Fibroblast of villous mesenchyme (primary cell): ENCODE measurements at places on chromosomes 12 and 14. TPM values are rescaled to one million over a fixed set of nuclear protein-coding genes. Genes with fewer than 3 reads are reported as not detected.

Gene CYP27B1
- total RNA-seq = 0.97 and 3.0 TPM in 2 replicates

Gene TAS2R7
- 0.32 TPM in 1 of 2 replicates, not detected in the other for total RNA-seq

Gene LPAR5
- total RNA-seq = not detected in 2 replicates

Gene ADGRD1
- total RNA-seq = under 0.01 TPM in 2 replicates

Gene SCNN1A
- under 0.01 and 0.32 TPM in 2 replicates for total RNA-seq

Gene OTX2
- not detected in 2 replicates for total RNA-seq

Gene CCDC196
- total RNA-seq = not detected in 2 replicates

Gene TPPP2
- total RNA-seq = not detected in 2 replicates

Gene RIPK3
- 0.32 and 3.9 TPM in 2 replicates for total RNA-seq

Gene ESPL1
- total RNA-seq = 4.8 and 6.5 TPM in 2 replicates

Gene RNF212B
- not detected in 2 replicates for total RNA-seq

Gene PKP2
- 2.3 and 9.5 TPM in 2 replicates for total RNA-seq

Gene NPFF
- total RNA-seq = not detected in 2 replicates

Gene RGS6
- not detected in 2 replicates for total RNA-seq

Gene PSME2
- 141 and 151 TPM in 2 replicates for total RNA-seq

Gene OR4E2
- total RNA-seq = not detected in 2 replicates
